T-helper 2 cell treated with Interferon-gamma antibody and Interleukin-4, amounts not matched to agents 5 μg/mL and 100 μg/mL, for 36 hours (primary cell): ENCODE measurements at places on chromosomes 3 and 15.

DNA sequence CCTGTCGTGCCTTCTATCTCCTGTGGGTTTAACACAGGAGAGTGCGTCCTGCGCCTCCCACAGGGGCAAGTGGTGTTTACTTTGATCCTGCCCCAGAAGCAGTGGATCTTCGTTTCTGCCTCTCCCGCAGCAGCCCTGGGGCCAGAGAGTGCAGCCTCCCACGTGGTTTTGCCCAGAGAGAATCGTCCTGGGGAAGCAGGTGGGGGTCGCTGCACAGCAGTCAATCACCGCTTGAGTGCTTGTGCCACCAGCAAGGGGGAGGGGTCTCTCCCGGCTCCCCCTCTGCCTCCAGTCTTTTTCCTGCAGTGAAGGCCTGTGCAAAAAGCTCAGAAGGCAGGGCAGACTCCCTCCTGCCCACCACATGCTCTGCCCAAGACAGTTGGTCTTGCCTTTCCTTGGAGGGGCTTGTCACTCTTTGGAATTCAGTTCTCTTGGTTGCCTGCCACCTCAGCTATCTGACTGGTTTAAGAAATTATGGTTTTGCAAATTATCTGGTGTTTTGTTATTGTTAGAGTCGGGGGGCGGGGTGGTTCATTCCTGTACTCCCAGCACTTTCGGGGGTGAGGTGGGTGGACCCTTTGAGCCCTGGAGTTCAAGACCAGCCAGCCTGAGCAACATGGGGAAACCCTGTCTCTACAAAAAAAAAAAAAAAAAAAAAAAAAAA lies 26.9 kb downstream of the STOML1 start:
- peak; percentile 62 for DNase-seq

DNA sequence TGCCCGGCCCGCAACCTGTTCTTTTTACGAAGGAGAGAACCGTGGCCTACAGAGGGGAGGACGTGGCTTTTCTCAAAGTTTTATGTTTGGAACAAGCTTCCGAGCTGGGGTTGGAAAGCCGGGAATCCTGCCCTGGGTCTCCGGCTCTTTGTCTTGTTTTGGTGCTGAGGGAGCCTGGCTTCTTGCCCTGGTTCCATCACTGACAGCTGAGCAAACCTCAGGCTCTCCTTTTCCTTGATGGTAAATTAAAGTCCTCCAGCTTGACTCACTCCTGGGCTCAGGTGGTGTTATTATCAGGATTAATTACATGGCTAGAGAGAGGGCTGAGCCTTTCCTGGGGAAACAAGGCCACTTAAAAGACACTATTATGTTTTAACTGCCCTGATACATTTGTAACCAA lies 289.5 kb upstream of the RGMA start:
- DNase-seq, result no peak

DNA sequence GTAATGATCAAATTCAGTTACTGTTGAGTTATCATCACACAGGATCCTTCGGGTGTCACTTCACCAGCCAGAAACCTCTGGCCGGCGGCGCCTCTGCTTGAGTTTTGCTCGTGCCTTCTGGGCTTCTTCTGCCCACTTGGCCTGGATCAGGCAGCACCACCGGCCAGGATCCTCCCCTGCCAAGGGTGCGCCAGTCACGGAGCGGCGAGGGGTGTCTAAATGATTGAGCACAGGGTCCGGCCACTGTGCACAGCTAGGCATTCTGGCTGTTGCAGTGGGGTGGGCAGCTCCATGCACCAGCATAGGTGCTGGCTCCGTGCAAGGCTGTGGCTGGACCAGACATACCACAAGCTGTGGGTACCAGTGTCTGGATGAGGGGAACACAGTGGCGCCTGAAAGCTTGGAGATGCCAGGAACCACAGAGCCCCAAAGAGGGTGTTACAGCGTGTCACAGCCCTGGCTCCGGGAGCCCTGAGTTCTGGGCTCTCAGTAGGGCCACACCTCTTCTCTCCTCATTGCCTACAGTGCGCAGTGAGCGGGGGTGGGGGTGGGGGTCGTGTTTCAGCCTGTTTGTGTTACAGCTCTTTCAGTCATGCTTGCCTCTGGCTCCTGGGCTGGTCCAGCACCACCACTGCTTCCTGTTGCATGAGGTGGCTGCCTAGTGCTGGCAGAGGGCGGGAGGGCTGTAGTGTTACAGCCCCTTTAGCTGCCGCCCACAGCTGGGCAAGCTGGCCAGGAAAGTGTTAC lies 169.4 kb downstream of the FNDC3B start:
- no peak for DNase-seq

DNA sequence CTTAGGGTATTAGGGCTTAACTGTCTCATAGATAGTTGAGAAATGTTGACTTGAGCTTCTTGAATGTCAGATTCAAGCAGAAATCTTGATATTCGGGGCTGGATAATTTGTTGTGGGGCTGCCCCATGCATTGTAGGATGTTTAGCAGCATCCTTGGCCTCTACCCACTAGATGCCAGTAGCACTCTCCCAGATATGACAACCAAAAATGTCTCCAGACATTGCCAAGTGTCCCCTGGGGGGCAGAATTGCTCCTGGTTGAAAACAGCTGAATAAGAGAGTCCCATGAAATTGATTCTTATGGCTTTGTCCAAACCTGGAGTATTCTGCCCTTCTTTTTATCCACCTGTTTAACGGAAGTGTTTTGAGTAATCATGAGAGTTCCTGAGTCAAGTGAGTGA lies 15.9 kb upstream of the LCMT2 start:
- DNase-seq, result no peak

DNA sequence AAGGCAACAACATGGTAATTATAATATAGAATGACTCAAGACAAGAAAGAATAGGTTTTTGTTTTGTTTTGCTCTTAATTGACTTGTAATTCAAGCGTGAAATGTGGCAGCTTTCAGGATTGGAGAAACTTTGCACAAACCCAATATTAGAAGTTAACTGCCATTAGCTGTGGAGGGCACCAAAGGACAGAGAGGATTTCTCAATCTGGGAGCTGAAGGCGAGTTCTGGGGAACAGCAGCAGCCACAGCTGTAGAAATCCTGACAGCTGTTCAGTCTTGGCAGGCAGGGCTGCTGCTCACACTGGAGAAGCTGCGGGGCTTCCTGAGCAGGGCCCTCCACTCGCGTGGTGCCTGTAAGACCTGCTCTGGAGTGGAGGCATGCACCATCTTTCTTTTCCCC lies 182.2 kb upstream of the IL12A start:
- no peak for DNase-seq

DNA sequence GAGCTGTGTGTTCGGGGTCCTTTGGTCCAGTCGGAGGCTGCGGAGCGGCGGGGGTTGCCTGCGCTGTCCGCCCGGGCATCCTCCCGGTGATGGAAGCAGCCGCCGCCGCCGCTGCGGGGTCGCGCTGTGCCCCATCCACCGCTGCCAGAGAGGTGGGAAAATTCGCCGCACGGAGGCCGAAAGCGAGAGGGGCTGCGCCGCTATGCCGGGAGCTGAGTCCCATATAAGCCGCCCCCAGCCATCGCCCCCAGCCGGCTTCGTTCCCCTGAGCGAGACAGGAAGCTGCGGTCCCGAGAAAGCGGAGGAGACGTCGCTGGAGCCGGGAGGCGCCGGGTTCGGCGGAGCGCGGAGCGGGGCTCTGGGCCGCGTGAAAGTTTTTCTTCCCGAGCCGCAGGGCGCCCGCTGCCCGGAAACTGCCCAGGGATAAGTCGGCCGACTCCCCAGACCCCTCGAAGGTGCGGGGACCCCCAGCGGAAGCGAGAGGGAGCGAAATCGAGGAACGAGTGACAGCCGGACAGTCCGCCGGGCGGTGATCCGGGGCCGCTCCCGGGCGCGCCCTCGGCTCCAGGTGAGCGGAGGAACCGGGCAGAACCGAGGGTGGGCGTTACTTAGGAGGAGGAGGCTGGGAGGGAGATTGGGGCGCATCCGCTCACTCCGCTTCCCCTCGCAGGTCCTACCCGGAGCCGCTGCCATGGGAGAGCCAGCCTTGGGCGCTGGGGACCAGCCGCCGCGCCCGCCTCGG lies 574 bp downstream of the CHST2 start:
- DNase-seq, result peak; percentile 45

DNA sequence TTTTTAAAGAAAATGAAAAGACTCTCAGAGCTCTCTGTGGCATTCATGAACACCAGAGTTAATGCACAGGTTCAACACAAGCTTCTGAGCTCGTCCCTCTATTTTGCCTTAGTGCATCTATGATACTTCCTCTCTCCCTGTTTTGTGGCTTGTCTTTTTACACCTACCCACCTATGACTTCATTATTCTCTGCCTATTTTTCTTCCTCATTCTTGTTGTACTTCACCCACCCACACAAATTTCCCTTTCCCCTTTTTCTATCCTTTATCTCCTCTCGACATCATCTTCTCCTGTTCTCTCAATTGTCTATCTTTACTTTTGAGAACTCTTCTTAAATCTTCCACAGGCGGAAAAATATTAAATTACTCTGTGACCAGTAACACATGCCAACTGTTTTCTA lies 48.6 kb downstream of the OR5H15 start:
- no peak for DNase-seq

DNA sequence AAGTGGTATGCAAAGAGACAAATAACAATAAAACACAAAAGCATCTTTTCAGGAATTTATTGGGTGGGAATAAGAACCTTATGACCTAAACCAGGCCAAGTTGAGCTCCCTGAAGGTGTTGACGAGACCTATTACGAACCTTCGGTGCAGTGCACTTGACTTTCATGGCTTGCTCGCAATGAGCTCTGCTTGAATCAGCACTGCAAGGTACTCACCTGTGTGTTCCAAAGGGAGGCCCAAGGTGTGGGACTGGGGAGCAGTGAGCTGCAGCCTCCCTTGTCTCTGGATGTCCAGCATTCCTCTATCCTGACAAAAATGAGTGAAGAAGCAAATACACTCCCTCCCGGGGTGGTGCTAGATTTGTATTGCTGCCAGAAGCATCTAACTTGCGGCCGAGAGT lies at the start of gene MDFIC2:
Gene MDFIC2, minus strand, starts transcription at position 303 of the 400 bp plus-strand sequence. CDS start 665 bp downstream, outside the sequence.
- no peak for DNase-seq
